ENCODE measurements at places on chromosomes 7 and 10.

DNA sequence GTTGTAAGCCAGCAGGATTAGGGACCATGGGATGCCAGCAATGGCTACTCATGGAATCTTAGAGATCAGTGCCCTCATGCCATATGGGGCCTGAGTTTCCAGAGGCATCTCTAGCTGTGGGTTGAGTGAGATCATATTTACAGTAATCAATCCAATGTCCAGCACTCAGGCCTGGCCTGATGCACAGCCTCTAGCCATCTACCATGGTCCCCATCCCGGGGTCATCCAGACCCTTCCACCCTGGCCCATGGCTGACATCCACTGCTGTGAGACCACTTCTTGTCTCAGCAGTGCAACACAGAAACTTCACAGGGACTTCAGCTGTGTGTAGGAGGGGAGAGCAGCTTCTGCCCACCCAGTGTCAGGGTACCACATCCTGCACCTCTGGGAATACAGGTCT is 6.5 kb upstream of the ADCY1 start:
- DNase-seq = no peak

- DNase-seq = no peak
Measured at GRCh38 chr7:116425647-116426209, 73.8 kb upstream of the CAV2 start.

- no peak for DNase-seq
Measured at GRCh38 chr7:23931633-23932032, 221.6 kb downstream of the STK31 start.

- DNase-seq = no peak
Measured at GRCh38 chr10:44968500-44969400, 9.1 kb downstream of the RASSF4 start.

GRCh38 chr10:25713894-25714240 is 220.2 kb upstream of the MYO3A start:
- no peak for DNase-seq

- no peak for DNase-seq
Measured at GRCh38 chr10:131646551-131647525, 254.0 kb upstream of the PPP2R2D start.

DNA sequence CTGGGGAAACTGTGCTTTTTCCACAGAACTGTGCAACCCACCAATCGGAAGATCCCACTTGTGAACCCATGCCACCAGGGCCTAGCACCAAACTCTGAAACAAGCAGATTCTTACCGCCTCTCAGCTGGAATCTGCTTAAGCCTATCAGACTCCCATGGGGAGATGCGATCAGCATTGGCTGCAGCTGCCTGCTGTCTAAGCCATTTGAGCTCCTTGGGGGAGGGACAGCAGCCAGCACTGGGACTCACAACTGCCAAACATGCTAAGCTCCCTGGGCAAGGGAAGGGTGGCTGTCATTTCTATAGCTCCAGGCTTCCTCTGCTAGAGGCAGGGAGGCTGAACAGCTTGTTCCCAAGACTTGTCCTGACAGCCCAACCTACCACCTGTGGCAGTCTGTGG is 283.8 kb downstream of the CDK14 start:
- no peak for DNase-seq

GRCh38 chr10:70510453-70510852 is 31.9 kb downstream of the PALD1 start:
- DNase-seq = no peak

- no peak for DNase-seq
Measured at GRCh38 chr7:80942261-80943041, 23.6 kb upstream of the SEMA3C start.

GRCh38 chr7:157281221-157281998 is 55.4 kb upstream of the DNAJB6 start:
- no peak for DNase-seq
